Gastrocnemius medialis (tissue), 4 donors: ENCODE measurements at places on chromosomes 6 and 20. TPM values are rescaled to one million over a fixed set of nuclear protein-coding genes. Genes with fewer than 3 reads are reported as not detected.

DNA sequence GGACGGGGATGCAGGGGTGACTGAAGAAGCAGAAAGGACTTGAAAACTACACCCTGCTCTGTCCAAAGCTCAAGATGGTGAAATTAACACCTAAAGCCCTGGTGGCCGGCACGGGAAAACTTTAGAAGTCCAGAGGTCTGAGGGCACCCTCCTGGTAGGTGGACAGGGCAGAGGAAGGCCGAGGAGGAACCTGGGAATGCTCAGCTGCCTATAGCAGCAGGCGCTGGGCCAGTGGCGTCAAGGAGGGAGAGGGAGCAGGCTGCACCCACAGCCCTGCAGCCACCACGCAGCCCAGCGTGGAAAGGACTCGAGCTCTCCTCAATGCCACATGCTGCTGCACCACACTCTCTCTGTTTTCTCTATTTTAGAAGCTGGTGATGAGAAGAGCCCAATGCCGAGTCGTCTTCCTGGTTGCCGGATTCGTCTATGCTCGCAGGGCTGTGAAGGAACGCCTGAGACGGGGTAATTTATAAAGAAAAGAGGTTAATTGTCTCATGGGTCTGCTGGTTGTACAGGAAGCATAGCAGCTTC lies 248.3 kb upstream of the AFDN start:
- peaks cover 6% of the 10 kb centered on the region for H3K4me1 ChIP-seq
- H3K27me3 ChIP-seq = no peaks in the 10 kb centered on the region
- H3K4me3 ChIP-seq = no peak overlapping the region
- no peak for DNase-seq
- no peak overlapping the region for H3K27ac ChIP-seq

- H3K27me3 ChIP-seq = no peaks in the 10 kb centered on the region
- peak; percentile 27 for DNase-seq
- H3K36me3 ChIP-seq = no peaks in the 10 kb centered on the region
- no peaks in the 10 kb centered on the region for H3K4me1 ChIP-seq
Measured at GRCh38 chr20:53216856-53217576, 244.9 kb downstream of the TSHZ2 start.

GRCh38 chr6:144621332-144621731 lies 336.2 kb downstream of the UTRN start:
- H3K27ac ChIP-seq = no peak overlapping the region
- H3K4me3 ChIP-seq = no peak overlapping the region
- H3K4me1 ChIP-seq = no peaks in the 10 kb centered on the region

DNA sequence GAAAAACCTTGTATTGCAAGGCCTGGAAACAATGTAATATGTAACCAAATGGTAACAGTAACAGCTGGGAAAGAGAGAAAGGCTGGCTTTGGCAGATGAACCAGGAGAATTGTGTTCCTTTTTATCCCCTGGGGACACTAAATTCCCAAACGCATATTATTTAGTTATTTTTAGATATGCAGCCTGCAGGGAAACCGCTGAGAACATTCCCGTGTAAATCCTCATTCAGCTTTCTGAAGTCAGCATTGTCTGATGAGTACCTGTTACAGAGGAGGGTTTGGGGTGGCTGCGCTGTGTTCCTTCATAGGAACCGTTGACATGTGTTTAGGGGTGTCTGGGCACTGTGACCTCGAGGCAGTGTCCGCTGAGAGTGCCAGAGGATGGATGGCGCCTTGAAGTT lies 101.3 kb downstream of the SMOC2 start:
- H3K4me3 ChIP-seq = no peak overlapping the region
- peaks cover 8% of the 10 kb centered on the region for H3K4me1 ChIP-seq
- H3K36me3 ChIP-seq = no peaks in the 10 kb centered on the region
- H3K27me3 ChIP-seq = no peaks in the 10 kb centered on the region
- H3K27ac ChIP-seq = no peak overlapping the region

GRCh38 chr20:362271-363254 lies 15.7 kb downstream of the NRSN2 start:
- no peak overlapping the region for H3K27ac ChIP-seq
- H3K4me1 ChIP-seq = no peaks in the 10 kb centered on the region
- peak; percentile 65 for DNase-seq
- H3K27me3 ChIP-seq = no peaks in the 10 kb centered on the region

NINL gene
- 0.24 TPM for total RNA-seq
